Tongue (tissue), 3 donors: ENCODE measurements at places on chromosomes 13 and 19. TPM values are rescaled to one million over a fixed set of nuclear protein-coding genes. Genes with fewer than 3 reads are reported as not detected.

GPR4 gene
- total RNA-seq: 0.31 TPM

PLEKHG2 gene
- total RNA-seq: 20.9 TPM

CACNG8 gene
- total RNA-seq: 0.10 TPM

NXNL1 gene
- total RNA-seq: not detected

PROZ gene
- not detected for total RNA-seq

AMER2 gene
- total RNA-seq: 0.62 TPM

CYP4F8 gene
- total RNA-seq: not detected

ZNF763 gene
- 4.4 TPM for total RNA-seq

ZNF90 gene
- total RNA-seq: 4.1 TPM

ZNF575 gene
- 0.41 TPM for total RNA-seq

SHC2 gene
- total RNA-seq: 18.3 TPM

CRLF1 gene
- 38.4 TPM for total RNA-seq

PALM3 gene
- total RNA-seq: 0.21 TPM
